Esophagus mucosa (tissue), 1 donor: ENCODE measurements at places on chromosomes 1 and 21. TPM values are rescaled to one million over a fixed set of nuclear protein-coding genes. Genes with fewer than 3 reads are reported as not detected.

GRCh38 chr1:30277415-30277814 is 446.0 kb downstream of the MATN1 start:
- ATAC-seq, result no peak

DNA sequence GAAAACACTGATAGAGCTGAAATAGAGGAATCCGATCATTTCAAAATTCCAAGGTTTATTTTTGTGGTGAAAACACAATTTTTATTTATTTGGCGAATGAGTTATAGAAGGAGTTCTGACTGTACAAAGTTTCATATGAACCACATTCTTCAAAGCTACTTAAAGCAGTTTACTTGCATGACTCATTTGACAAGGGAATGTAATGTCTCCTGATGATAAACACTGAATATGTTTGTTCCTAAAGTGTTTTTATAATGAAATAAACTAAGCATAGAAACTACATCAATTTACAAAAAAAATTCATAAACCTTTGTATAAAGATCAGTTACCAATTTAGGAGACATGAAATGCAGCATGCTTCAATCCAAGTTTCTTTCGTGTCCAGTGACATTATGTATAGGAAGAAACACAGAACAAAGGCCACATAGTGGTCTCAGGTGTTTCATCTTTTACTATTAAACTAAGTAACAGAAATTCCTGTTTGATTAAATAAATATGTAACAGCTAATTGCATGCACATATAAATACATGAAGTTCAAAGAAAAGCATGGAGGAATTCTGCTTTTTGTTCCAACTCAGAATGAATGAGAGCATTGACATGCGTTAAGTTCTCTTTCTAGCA is 2.5 kb downstream of the PRKACB start:
- ATAC-seq, result peak; percentile 38

DNA sequence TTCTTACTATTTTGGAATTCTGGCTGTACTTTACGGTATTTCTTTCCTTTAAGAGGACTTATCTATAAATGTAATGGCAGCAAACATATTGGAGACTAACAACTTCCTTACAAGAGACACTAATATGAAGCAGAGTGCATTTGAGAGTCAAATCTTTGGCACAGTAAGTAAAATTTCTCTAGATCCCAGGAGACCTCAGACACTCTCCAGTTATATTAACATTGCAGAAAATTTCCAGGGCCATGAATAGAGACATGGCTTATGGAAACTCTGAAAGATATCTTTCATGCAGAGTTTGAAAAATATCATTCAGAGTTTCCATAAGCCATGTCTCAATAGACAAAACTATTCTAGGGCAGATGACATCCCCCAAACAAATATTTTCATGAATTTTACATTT is 51.2 kb downstream of the IL23R start:
- no peak for ATAC-seq

Gene KIF21B
- total RNA-seq, result 0.52 TPM

- ATAC-seq, result no peak
These were observed 10.6 kb downstream of the APCS start for GRCh38 chr1:159598196-159598595.

Gene SPRR3
- 10,043 TPM for total RNA-seq

DNA sequence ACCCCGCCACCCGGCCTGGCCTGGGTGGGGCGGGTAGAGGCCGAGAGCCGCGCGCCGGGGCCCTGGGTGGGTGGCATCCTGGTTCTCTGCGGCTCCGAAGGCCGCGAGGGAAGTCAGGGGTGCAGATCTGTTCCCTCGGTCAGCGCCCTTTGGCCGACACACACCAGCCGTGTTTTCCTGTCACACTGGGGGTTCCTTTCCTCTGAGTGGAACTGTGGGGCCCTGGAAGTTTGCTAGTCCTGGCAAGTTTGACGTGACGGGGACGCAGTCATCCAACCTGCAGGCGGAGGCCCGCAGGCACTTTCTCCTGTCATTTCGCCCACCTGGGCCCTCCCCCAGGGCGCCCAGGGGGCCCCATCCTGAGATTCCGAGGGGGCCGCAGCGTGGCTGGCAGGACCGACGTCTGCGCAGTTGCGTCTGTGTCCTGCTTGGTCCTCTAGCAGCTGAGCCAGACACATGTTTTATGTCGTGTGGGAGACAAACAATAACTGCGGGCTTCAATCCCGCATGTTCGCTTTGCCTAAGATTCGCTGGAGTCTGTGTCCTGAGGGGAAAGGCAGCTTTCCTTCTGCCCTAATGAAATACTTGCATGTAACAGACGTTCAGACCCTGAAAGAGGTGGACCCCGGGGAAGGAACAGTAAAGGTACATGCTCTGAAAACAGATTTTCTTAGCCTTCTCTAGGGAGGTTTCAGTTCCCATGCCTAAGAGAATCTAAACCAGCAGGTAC is 1.5 kb downstream of the FAM163A start:
- ATAC-seq, result no peak

GRCh38 chr1:2212532-2213491 is 15.3 kb upstream of the SKI start:
- peak; percentile 60 for ATAC-seq

- ATAC-seq, result peak; percentile 71
These were observed 7.1 kb upstream of the NSUN4 start for GRCh38 chr1:46333300-46334029.

DNA sequence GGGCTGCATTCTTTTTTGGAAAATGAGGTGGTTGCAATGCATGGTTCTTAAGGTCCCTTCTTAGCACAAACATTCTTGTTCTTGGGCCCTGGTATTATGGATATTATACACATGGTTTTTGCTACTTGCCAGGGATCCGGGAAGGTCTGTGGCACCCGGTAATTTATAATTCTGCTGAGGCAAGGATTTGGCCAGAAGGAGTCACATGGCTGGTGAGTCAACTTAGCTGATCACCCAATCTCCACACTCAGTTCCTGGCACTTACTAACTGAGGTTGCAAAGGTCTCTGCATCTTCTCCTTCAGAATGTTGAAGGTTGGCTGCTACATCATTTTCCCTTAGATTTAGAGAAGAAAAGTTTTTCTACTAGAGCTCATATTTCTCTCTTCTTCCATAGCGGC is 112.5 kb downstream of the ROR1 start:
- no peak for ATAC-seq

- no peak for ATAC-seq
These were observed 6.4 kb downstream of the ADARB1 start for GRCh38 chr21:45080639-45081414.

GRCh38 chr1:38275960-38276359 is 229.4 kb upstream of the POU3F1 start:
- no peak for ATAC-seq

- ATAC-seq, result peak; percentile 83
These were observed at the start of gene RAB25 for GRCh38 chr1:156060937-156061636. Gene RAB25, plus strand, starts transcription at chr1:156061160. Its CDS starts 241 bp downstream, at chr1:156061401.

Gene PTGS2
- total RNA-seq, result 0.80 TPM

- ATAC-seq, result no peak
These were observed 4.4 kb upstream of the TNFRSF25 start for GRCh38 chr1:6470132-6471085.

Gene OR2M3
- not detected for total RNA-seq

Gene TDRD10
- 0.44 TPM for total RNA-seq

- ATAC-seq, result no peak
These were observed 4.1 kb downstream of the TAGLN2 start for GRCh38 chr1:159921251-159921650.

DNA sequence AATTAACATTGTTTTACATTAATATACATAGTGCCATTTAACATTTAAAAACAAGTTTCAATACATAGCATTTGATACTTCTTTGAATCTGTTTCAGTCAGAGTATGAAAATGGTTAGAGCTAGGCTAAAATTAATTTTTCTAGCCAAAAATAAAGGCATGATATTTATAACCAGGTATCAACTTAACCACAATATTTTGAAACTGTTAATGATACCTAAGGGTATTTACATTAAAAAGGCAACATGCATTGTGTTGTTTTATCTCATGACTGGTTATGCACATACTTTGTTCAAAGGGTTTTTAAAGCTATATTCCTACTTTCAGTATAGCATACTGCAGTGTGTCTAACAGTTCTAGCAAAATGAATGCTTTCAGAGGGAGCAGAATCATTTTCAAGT is 130.0 kb downstream of the HS2ST1 start:
- ATAC-seq, result no peak

DNA sequence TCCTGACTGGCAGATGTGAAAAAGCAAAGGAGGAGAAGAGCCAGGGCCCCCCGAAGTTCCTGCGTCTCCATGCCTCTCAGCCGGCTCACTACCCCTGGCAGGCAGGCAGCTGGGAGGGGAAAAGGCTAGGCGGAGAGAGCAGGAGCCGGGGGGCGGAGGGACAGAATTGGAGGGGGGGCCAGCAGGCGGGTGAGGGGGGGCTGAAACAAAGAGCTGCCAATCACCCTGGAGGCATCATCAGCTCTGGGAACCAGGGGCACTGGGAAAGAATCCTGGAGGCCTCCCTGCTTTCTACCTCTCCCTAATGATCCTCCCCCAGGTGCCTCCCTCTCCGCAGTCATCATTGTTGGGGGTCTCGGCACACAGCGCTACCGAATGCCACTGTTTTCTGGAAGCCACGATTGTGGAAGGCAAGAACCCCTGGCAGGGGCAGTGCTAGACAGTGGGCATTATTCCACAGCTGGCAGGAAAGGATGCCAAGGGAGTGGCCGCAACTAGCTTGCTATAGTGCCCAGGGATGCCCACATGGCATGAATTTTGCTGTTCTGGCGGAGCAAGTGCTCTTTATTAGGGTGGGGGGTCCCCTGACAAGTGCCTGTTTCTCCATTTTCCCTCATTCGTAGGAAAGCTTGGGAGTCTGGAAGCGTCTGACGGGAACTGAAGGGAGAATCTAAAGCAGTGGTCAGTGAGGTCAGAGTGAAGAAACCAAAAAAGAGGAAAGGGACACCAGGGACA is at the start of gene THBS3:
Gene THBS3, minus strand, starts transcription at position 92 of the 735 bp plus-strand sequence. Its CDS starts 21 bp downstream, at position 71.
- no peak for ATAC-seq
